ENCODE measurements at places on chromosomes 7 and 10.

DNA sequence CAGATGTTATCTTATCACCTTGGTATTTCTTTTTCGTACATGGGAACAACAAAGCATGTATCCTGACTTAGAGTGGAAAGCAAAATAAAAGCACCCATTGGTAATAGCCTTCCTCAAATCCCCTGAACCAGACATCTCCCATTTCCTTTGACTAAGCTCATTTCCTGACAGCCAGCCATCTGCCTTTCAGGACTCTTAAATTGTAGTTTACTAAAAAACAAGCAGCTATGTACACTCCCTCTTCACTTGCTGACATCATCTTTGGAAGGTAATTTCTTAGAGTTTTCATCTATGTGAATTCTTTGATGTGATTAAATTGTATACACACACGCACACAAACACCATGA is 40.7 kb downstream of the ARL4A start:
- no peak for DNase-seq

- DNase-seq, result no peak
These were observed 437.0 kb upstream of the MGMT start for GRCh38 chr10:129029851-129030602.

- DNase-seq, result no peak
These were observed 110.6 kb downstream of the TNS3 start for GRCh38 chr7:47471358-47471703.

DNA sequence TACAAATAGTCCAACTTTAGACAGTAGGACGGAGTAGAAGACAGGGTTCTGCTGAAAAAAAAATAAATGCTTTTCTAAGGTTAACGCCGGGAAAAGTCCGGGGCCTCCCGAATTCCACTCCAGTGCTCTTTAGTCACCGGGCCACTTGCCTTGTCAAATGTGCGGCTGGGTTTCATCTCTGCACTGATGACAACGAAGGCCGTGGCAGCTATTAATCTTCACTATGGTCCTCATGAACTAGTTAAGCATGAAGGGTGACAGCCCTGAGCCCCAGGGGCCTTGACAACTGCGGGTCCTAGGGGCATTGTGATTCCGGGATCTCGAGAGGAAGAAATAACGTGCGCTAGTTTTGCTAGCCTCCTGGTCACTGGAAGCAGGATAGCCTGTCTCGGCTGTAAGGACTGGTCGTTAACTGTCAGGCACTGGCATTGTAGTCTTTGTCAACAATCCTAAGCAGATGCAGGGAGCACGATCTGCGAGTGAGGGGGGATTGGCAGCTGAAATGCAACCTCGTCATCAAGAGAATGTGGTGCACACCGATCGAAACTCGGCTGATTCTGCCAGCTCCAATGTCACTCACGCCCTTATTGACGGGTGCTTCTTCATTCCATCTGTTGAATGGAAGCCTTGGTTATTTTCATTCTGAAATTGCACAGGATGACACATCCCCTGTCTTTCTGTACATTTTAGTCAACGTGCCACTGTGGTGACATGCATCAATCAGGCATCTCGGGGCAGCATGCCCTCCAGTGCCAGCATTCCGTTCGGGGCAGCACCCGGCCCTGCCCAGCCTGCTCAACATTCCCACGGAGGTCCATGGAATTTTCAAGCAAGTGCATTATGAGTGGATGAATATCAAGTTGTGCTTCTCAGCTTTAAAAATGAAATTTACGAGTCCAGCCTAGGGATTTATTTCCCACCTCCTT is 51.6 kb upstream of the MGMT start:
- DNase-seq, result no peak

DNA sequence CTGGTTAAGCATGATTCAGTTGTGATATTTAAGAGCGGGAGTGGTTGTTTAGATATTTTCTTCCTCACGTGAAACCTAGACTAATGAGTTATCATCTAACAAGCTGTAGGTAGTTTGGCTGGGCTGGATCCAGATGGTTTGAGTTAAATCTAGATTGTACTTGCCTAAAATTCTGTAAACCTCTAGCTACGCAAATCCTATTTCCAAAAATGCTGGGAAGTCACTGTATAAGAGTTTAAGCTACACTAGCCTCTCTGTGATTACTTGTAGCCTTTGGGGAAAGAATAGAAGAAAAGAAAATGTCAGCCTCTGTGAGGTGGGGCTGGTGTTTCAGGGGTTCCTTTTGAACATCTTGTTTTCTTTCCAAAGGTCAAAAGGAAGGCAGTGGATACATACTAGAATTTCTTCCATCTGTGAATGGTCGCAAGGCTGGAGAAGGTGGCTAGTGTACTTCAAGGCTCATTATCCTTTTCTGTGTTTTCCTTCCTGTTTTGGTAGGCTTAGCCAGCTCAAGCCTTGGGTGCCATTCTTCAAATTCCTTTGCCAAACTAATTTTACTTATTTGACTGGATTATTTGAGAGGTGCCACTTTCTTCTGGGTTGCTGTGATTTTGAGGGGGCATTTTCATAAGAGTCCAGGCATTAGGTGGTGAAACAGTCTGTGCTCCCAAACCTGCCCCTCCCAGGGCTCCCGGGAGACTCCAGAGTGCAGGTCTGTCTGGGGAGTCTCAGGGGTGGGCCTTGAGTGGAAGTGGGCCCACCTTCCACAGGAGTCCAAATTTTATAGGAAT is 5.2 kb upstream of the EN2 start:
- no peak for DNase-seq

Measured in activated CD8-positive, alpha-beta memory T cell treated with anti-CD3 and anti-CD28 coated beads for 1 hour (primary cell).